ENCODE measurements at places on chromosomes 1 and 21. TPM values are rescaled to one million over a fixed set of nuclear protein-coding genes. Genes with fewer than 3 reads are reported as not detected.

DNA sequence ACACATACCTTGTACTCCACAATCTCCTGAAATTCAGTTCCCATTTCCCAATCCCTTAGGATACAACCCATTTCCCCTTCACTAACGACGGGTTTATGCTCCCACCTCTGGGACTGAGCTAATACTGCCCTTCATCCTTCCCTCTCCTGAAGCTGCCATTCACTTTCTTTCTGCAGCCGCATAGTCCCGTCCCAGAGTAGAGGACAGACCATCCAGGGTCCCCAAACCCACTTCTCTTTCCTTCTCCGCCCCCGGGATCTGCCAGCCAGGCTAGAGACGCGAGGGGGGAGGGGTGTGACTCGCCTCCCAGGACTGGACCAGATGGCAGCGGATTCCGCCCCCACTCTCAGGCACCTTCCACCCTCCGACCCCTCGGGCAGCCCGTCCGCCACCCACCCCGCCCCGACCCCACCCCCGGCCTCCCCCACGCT is 679 bp downstream of the ABL2 start:
- peak overlapping the region; percentile 87 for H3K27ac ChIP-seq
- peak; percentile 33 for DNase-seq
- peaks cover 24% of the 10 kb centered on the region for H3K4me1 ChIP-seq
- H3K27me3 ChIP-seq: no peaks in the 10 kb centered on the region
- peak overlapping the region; percentile 86 for H3K4me3 ChIP-seq

DNA sequence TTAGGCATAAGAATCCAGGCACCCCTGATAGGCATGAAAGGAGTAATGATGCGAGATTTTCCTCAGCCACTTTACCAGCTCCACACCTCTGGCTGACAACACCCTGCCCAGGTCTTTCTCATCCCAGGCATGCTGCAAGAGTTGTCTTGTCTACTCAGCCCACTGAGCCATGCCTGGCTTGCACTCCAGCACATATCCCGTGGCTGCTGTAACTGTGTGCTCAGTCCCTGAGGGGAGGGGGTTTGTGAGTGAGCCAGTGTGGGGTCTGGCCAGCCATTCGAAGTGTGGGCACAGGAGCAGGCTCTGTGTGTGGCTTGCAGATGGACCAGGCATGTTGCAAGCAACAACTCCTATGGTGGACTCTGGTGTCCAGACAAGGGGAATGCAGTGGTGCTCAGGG is 529.6 kb downstream of the ADGRL2 start:
- no peaks in the 10 kb centered on the region for H3K27me3 ChIP-seq
- H3K27ac ChIP-seq: no peak overlapping the region
- H3K4me3 ChIP-seq: no peak overlapping the region
- no peaks in the 10 kb centered on the region for H3K36me3 ChIP-seq
- no peak for DNase-seq
- H3K4me1 ChIP-seq: no peaks in the 10 kb centered on the region

- no peak overlapping the region for H3K27ac ChIP-seq
- DNase-seq: peak; percentile 57
- H3K27me3 ChIP-seq: peaks cover 15% of the 10 kb centered on the region
- H3K36me3 ChIP-seq: no peaks in the 10 kb centered on the region
Measured at GRCh38 chr1:87953732-87954344, 625.2 kb downstream of the LMO4 start.

GRCh38 chr1:98839840-98840239 is 164.8 kb downstream of the PLPPR5 start:
- no peak overlapping the region for H3K27ac ChIP-seq
- no peak for DNase-seq
- no peak overlapping the region for H3K4me3 ChIP-seq
- no peaks in the 10 kb centered on the region for H3K36me3 ChIP-seq
- peaks cover 4% of the 10 kb centered on the region for H3K4me1 ChIP-seq

GRCh38 chr1:213666922-213667321 is 320.9 kb upstream of the PROX1 start:
- no peaks in the 10 kb centered on the region for H3K27me3 ChIP-seq
- H3K36me3 ChIP-seq: no peaks in the 10 kb centered on the region
- peaks cover 15% of the 10 kb centered on the region for H3K4me1 ChIP-seq
- H3K4me3 ChIP-seq: no peak overlapping the region
- H3K27ac ChIP-seq: no peak overlapping the region

- H3K4me3 ChIP-seq: peak overlapping the region; percentile 92
- H3K27ac ChIP-seq: no peak overlapping the region
- no peak for DNase-seq
- peaks cover 59% of the 10 kb centered on the region for H3K4me1 ChIP-seq
Measured at GRCh38 chr1:38014171-38014570, 1.6 kb downstream of the UTP11 start.

GRCh38 chr1:56644919-56645676 is at the start of gene PRKAA2:
TSS of gene PRKAA2 (plus strand) at chr1:56645314. CDS start at chr1:56645388, 74 bp downstream.
- peak within 1 kb of the TSS; percentile 38 for H3K4me3 ChIP-seq
- H3K36me3 ChIP-seq: no peaks in the 10 kb centered on the region
- DNase-seq: no peak
- H3K27me3 ChIP-seq: peaks cover 40% of the 10 kb centered on the region

DNA sequence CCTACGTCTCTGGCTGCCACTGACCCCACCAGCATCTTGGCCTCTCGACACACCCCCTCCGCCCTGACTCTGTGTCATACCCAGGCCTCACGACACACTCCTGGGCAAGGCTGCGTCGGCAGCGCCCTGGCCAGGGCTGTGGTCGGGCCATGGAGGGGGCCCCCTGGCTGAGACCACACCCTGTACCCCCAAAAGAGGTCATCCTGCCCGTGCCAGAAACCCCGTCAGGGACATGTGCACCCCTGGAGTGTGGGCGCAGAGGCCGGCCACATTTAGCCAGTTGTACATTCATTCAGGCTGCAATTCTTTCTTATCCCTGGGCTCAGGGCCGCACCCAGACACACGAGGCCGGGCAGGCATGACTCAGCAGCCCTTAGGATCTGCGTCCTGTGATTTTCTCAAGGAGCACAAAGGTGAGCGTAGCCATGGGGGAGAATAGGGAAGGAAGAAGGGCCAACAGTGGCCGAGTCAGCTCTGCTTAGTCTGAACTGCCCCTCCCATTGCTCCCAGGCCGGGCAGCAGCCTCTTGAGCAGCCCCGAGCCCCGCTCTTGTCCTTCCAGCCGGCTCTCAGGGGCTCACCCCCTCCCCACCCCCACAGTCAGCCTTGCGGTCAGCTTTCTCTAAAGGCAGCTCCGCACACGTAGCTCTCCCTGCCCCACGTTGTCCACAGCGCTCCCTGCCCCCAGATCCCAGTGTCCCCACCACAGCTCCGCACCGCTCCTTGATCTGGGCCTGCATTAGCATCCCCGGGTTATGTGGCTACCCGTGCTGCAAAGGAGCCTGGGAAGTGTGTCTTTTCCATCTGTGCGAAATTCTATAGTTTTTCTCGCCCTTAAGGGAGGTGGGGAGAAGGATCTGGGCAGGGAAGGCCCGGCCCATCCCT is 7.9 kb downstream of the CSTB start:
- DNase-seq: no peak
- peaks cover 18% of the 10 kb centered on the region for H3K36me3 ChIP-seq
- peaks cover 6% of the 10 kb centered on the region for H3K4me1 ChIP-seq
- H3K27ac ChIP-seq: no peak overlapping the region

GRCh38 chr1:228209657-228210056 is 1.8 kb downstream of the OBSCN start:
- DNase-seq: no peak
- peaks cover 7% of the 10 kb centered on the region for H3K27me3 ChIP-seq
- no peaks in the 10 kb centered on the region for H3K36me3 ChIP-seq

DNA sequence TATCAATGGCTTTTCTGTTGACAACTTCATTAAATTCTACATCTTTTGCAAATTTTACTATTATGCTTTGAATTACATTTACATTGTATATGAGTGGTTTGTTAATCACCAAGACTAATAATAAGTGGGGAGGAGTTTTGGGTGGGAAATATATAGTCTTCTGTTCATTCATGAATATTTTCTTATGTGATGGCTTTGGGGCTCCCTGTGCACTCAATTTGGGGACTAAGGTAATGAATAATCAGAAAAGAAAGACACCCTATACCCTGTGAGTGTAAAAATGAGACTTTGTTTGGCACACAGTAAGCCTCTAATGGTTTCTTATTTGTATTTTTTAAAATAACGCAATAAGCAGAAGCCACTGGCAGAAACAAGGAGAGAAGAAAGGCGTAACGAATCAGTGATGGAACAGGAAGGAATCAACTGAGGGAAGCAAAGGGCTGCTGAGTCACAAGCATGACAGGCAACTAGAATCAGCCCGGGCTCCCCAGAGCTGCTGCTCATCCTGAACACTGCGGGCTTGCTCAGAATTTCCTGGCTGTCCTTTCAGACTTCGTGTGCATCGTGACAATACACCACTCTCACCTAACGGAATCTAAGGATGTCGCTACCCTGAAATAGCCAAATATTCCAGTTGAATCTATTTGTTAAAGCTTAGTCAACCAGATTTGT is 20.8 kb upstream of the RGS2 start:
- no peak overlapping the region for H3K27ac ChIP-seq
- no peak overlapping the region for H3K4me3 ChIP-seq
- no peak for DNase-seq
- no peaks in the 10 kb centered on the region for H3K4me1 ChIP-seq
- H3K27me3 ChIP-seq: no peaks in the 10 kb centered on the region
- H3K36me3 ChIP-seq: no peaks in the 10 kb centered on the region

GRCh38 chr1:17955302-17956285 is 152.0 kb upstream of the IGSF21 start:
- no peaks in the 10 kb centered on the region for H3K4me1 ChIP-seq
- H3K27ac ChIP-seq: no peak overlapping the region
- DNase-seq: no peak
- H3K36me3 ChIP-seq: no peaks in the 10 kb centered on the region
- no peak overlapping the region for H3K4me3 ChIP-seq
- no peaks in the 10 kb centered on the region for H3K27me3 ChIP-seq

DNA sequence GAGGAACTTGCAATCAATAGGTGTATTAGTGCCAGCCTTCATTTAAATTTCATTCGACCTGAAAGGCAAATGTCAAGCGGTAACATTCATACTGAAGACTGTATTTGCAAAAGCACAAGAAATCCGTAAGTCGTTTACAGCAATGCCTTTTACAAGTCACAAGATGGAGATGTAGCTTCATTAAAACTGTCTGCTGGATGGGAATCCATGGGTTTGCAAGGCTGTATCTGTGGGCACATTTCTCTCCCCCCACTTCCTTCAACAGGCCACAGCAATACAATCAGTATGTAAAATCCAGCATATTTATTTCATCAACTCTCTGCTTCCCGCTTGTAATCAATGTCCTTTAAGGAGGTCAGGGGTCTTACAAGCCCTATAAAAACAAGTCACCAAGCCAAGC is 147.1 kb downstream of the SLC45A1 start:
- H3K27me3 ChIP-seq: no peaks in the 10 kb centered on the region
- H3K36me3 ChIP-seq: peaks cover 12% of the 10 kb centered on the region
- peaks cover 33% of the 10 kb centered on the region for H3K4me1 ChIP-seq
- H3K27ac ChIP-seq: no peak overlapping the region
- DNase-seq: no peak

GRCh38 chr1:197691816-197692215 is 83.5 kb downstream of the DENND1B start:
- H3K36me3 ChIP-seq: peaks cover 27% of the 10 kb centered on the region
- H3K27ac ChIP-seq: no peak overlapping the region
- no peaks in the 10 kb centered on the region for H3K27me3 ChIP-seq

GRCh38 chr21:17859661-17860060 is 40.5 kb upstream of the C21orf91 start:
- H3K36me3 ChIP-seq: no peaks in the 10 kb centered on the region
- H3K27me3 ChIP-seq: peaks cover 3% of the 10 kb centered on the region
- no peak overlapping the region for H3K4me3 ChIP-seq
- no peak for DNase-seq

GRCh38 chr1:185427264-185427663 is 110.2 kb upstream of the IVNS1ABP start:
- no peak overlapping the region for H3K4me3 ChIP-seq
- H3K36me3 ChIP-seq: peaks cover 14% of the 10 kb centered on the region
- no peaks in the 10 kb centered on the region for H3K27me3 ChIP-seq
- DNase-seq: no peak
- H3K4me1 ChIP-seq: peaks cover 29% of the 10 kb centered on the region

DNA sequence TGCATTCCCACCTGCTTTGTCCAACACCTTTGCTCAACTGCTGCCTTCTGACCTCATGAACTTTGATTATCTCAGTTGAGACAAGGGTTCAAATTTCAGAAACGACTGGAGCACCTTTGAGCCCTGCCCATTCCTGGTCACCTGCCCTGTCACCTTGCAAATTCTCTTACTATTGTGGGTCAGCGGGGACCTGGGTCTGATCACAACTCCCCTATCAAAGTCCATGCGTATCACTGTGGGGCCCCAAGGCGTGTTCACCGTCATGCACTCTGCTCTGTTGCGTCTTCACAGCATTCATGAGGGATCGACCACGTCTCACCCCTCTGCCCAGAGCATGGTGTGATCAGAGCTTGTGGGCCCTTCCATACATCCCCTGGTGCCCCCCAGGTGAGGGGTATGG is 12.9 kb downstream of the PTPRF start:
- no peaks in the 10 kb centered on the region for H3K36me3 ChIP-seq
- no peak for DNase-seq
- no peaks in the 10 kb centered on the region for H3K4me1 ChIP-seq
- no peak overlapping the region for H3K4me3 ChIP-seq

DNA sequence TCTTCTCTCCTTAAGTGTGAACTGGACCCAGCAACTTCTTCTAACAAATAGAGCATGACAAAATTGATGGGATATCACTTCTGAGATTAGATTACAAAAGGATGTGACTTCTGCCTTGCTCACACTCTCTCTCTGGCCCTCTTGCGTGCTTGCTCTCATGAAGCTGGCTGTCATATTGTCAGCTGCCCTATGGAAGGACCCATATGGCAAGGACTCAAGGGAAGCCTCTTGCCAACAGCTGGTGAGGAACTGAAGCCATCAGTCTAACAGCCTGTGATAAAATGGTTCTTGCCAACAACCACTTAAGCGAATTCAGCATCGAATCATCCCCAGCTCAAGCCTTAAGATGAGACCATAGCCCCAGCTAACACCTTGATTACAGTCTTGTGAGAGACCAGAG is 4.8 kb upstream of the TLR5 start:
- H3K27me3 ChIP-seq: peaks cover 9% of the 10 kb centered on the region
- H3K4me1 ChIP-seq: peaks cover 10% of the 10 kb centered on the region

DNA sequence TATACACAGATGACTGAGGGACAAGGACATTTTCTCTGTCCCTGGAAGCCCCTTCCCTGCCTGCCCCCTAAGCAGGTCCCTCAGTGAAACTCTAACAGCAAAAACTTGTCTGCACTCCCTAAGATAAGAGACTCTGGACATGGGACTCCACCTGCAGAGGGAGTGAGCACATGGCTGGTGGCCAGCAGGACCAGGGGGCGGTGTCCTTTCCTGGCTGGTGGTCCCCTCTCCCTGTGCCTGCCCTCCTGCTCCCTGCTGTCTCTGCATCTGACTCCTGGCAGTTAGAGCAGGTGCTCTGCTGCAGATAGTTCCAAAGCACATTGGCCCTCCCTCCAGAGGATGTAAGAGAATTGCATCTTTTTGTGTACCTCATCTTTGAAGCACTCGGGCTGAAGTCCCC is 215.5 kb downstream of the GRIK3 start:
- no peak overlapping the region for H3K4me3 ChIP-seq
- H3K27ac ChIP-seq: no peak overlapping the region
- no peaks in the 10 kb centered on the region for H3K27me3 ChIP-seq
- no peaks in the 10 kb centered on the region for H3K4me1 ChIP-seq
- DNase-seq: no peak

Gene VAV3
- total RNA-seq: 1.3 TPM

Gene CFAP107
- not detected for total RNA-seq

Gene WNT4
- total RNA-seq: not detected

Gene C4BPA
- total RNA-seq: not detected

Gene C8B
- not detected for total RNA-seq

Gene B3GALT5
- total RNA-seq: not detected

Gene PGLYRP3
- total RNA-seq: not detected

Gene AP4B1
- 39.4 TPM for total RNA-seq

Gene AKR7A3
- 0.62 TPM for total RNA-seq

Gene NHLH1
- total RNA-seq: 0.10 TPM

Gene MROH9
- total RNA-seq: not detected

Gene RIPK4
- not detected for total RNA-seq

Data from activated CD4-positive, alpha-beta T cell treated with anti-CD3 and anti-CD28 coated beads, Interleukin-2, amount 10 ng/mL, durations not matched to agents 7 days and 5 days (primary cell).